ENCODE measurements at places on chromosomes 6 and 20.

- no peak for DNase-seq
Measured at GRCh38 chr6:158773581-158774449, 45.4 kb downstream of the EZR start.

- no peak for DNase-seq
Measured at GRCh38 chr20:24050119-24050518, 61.5 kb upstream of the GGTLC1 start.

GRCh38 chr6:152057832-152058498 is 250.5 kb downstream of the ESR1 start:
- DNase-seq: no peak

DNA sequence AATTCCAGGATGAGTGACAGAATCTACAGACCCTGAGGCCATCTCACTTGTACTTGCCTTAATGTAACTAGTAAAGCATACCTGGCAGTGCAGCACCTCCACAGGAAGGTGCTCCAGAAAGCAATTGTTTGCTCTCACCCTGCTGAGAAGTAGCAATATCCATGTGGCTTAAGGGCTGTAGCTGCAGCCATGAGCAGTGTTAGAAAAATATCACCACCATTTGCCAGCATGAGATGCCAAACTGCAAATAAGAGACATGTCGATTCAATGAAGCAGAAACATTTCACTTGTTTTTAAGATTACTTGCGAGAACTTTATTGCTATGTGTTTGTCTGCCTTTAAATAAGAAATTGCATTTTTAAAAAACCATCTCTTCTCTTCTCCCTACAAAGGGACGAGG is 151.5 kb downstream of the PRL start:
- DNase-seq: no peak

- no peak for DNase-seq
Measured at GRCh38 chr20:17202673-17203072, 24.2 kb upstream of the PCSK2 start.

- DNase-seq: no peak
Measured at GRCh38 chr6:138310821-138311220, 66.9 kb upstream of the SMIM28 start.
